ENCODE measurements at places on chromosomes 1 and 21. TPM values are rescaled to one million over a fixed set of nuclear protein-coding genes. Genes with fewer than 3 reads are reported as not detected.

Gene GOLT1A
- total RNA-seq: 3.6 TPM

Gene DIRAS3
- 2.5 TPM for total RNA-seq

Gene BPNT1
- total RNA-seq: 26.6 TPM

Gene CYP4A22
- not detected for total RNA-seq

Gene KRTAP12-2
- not detected for total RNA-seq

Gene SEC16B
- total RNA-seq: 3.2 TPM

Gene ZBTB40
- 24.8 TPM for total RNA-seq

Gene GBP2
- total RNA-seq: 4.4 TPM

Gene APP
- 489 TPM for total RNA-seq

Gene ZNF593OS
- total RNA-seq: not detected

Gene C4BPA
- total RNA-seq: 0.16 TPM

Gene FAM78B
- 0.16 TPM for total RNA-seq

Measured in mesothelial cell of epicardium (in vitro differentiated cells).